ENCODE measurements at places on chromosomes 5 and 9. TPM values are rescaled to one million over a fixed set of nuclear protein-coding genes. Genes with fewer than 3 reads are reported as not detected.

The CDKN2B gene
- 65.0 TPM for total RNA-seq

The BSPRY gene
- 50.1 TPM for total RNA-seq

The FAM120AOS gene
- total RNA-seq = 25.9 TPM

The SPAAR gene
- not detected for total RNA-seq

The C9orf50 gene
- not detected for total RNA-seq
